ENCODE measurements at places on chromosomes 2 and 18.

DNA sequence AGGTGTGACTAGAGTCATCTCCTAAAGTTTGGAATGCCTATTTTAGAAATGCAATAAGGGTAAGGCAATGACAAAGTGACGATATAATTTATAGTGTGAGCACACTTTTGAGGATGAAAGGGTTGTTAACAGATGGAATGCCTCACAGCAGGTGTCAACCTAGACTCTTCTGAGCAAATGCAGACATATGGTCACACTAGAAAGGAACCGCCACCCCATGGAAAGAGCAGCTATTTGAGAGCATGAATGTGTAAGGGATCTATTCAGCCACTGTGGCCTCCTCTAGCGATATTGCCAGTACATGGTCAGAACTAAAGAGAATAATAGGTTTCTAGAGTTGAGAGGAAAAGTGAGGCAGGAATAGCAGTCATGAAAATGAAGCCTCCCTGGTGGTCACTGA, 18.5 kb downstream of the DSG2 start:
- DNase-seq: no peak

DNA sequence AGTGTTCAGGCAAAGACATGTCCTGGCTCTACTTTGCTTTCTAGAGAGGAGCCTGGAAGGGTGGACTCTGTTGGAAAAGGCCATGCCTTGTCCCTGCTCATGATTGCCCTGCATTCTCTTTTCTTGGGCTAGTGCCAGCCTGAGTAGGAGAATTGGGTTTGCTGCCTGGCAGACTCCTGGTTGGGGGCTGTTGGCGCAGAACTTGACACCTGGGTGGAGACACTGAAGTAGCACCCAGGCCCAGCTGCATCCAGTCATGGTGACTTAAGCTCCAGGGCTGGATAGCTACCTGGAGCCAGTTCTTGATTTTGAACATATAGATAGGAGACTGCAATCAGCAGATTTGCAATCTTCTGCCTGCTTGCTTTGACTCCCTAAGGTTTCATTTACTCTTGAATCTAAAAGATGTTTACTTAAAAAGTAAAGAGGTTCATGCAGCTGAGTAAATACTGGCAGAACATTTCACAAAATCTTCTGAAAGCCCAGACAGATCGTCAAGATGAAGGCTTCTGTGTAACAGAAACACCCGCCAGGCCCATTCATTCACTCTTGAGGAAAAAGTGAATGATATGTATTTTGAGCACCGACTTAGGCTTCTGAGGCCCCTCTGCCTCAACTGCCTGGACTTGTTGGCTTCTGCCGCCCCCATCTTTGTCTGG, 38.0 kb upstream of the YWHAQ start:
- DNase-seq: no peak

GRCh38 chr2:186189816-186190215, 296.2 kb upstream of the ZC3H15 start:
- no peak for DNase-seq

GRCh38 chr18:24993628-24994027, 358.3 kb downstream of the ZNF521 start:
- DNase-seq: no peak

GRCh38 chr2:95539836-95540235, 52.0 kb upstream of the TRIM43 start:
- no peak for DNase-seq

DNA sequence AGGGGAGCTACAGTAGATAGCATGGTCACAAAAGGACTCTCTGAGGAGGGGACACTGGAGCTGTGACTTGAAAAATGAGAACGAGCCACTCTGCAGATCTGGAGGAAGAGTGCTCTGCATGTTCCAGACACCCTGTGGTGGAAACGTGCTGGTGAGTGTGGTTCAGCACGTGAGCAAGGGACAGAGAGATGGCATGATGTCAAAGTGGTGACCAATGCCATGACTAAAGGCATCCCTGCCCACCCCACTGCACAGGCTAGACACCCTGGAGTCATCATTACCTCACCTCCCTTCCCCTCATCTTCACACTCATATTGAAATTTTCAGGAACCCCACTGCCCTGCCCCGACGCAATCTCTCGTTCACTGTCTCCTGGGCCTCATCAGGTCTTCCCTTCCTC, 56.5 kb downstream of the SLC4A5 start:
- DNase-seq: no peak

DNA sequence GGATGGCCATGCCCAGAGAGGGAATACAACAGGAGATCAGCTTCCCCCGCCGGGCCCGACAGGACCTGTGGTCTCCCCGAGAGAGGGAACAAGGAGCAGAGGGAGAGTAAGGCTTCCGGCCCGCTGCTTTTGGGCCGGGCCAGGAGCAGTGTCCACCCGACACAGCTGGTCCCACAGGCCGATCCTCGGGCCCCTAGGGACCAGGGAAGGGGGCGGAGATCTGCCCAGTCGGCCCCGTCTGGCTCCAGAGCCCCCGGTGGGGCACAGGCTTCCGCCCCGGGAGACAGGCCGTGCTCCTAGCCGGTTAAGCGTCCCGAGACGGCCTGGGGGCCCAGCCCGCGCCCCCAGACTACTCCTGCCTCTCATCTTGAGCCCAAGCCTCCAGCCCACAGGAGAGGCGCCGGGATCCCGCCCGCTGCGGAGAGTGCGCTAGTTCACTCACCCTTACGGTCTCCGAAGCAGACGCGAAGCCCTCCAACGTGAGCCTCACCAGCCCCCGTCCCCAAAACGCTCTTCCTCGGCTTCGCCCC, at the start of gene MCFD2:
Gene MCFD2 (minus strand): TSS at position 526 of the 530 bp plus-strand sequence. CDS start 6,635 bp downstream, outside the sequence.
- DNase-seq: peak; percentile 21

DNA sequence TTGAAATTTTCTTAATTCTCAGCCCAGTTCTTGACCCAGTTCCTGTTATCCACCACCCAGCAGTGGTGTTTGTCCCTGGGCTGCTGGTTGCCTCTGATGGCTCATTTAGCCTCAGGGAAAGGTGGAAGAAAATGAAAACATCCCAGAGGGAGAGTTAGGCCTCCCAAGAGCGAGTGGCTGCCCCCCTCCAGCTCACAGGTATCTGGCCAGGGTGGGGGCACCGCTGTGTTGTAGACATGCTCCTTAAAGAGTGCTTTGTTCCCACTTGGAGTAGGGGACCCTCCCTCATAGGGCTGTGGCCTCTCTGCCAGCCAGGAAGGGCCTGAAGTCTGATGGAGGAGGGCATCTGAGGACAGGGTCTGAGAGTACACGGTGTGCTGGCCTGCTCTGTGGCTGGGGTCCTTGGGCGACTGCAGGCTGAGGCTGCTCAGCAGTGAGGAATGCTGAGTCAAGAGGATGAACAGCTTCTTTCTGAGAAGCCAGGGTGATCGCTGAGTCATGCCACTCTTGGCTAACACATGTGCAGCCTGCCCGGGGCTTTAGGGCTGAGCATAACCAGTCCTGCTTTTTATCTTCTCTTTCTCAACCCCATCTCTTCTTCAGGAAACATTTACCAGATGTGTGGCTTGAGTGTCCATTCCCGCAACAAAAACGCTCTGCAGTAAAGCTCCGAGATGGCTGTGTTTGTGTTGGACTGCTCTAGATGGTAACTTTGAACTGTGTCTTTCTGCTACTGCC, 72.3 kb downstream of the IL1R2 start:
- no peak for DNase-seq

- no peak for DNase-seq
Observed at GRCh38 chr2:74919827-74920226, 38.6 kb upstream of the POLE4 start.

DNA sequence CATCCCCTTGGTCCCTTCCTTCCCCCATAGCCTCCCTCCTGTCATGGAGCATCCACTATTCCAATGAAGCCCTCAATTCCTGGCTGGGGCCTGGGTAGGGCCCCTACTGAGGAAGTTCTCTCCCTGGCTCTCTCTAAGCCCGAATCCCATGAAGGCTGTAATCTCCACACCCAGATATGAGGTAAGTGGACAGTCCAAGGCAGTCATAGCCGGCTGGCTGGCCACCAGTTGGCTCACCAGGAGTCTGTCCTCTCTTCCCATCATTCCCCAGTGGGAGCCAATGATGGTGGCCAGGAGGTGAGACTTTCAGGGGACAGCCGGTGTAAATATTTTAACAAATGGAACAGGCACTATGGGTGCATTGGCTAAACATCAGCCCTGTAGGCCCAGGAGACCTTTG, 6.8 kb upstream of the TAF1B start:
- DNase-seq: no peak

GRCh38 chr18:41075212-41075611, 879.8 kb upstream of the PIK3C3 start:
- DNase-seq: no peak
